ENCODE measurements at places on chromosomes 4 and X.

- no peak for DNase-seq
These were observed 1905.4 kb downstream of the C4orf33 start for GRCh38 chr4:131001371-131001770.

DNA sequence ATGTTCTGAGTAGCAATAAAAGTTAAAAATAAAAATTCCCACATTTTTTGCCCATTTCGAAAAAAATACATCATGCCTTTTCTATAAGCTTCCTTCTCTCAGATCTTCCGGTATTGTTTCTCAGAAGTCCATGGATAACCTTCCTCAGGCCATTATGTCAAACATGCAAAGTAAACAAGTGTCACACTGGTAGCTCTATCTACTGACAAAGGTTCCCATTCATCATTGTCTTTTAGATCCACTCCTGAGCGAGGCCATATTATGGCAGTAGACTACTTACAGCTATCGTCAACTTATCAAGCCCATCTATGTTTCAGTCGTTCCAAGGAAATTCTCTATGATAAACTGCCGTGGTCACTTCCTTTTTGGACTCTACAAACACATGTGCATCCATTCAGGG, 1068.2 kb downstream of the GLUD2 start:
- no peak for DNase-seq

GRCh38 chr4:100379583-100380105, 138.2 kb downstream of the EMCN start:
- DNase-seq = no peak

- no peak for DNase-seq
These were observed 242.8 kb upstream of the JADE1 start for GRCh38 chr4:128566693-128567092.

DNA sequence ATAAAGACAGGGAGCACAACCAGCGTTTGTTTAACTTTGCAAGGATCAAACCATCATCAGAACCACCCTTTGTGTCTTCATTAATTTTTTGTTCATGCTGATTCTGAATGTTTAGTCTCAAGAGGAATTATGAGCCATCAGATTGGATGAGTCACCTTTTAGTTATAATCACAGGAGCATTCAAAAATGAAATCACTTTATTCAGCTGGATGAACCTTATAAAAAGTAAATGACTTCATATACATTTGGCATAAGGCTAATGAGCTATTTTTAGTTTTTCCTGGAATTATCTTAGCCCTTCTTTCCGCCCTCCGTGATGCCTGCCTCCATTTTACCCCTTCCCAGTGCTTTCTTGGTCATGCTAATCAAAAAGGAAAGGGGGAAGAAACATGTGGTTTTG, 103.6 kb downstream of the SORBS2 start:
- no peak for DNase-seq

- peak; percentile 26 for DNase-seq
These were observed 545 bp downstream of the DOCK11 start for GRCh38 chrX:118495958-118496762.

DNA sequence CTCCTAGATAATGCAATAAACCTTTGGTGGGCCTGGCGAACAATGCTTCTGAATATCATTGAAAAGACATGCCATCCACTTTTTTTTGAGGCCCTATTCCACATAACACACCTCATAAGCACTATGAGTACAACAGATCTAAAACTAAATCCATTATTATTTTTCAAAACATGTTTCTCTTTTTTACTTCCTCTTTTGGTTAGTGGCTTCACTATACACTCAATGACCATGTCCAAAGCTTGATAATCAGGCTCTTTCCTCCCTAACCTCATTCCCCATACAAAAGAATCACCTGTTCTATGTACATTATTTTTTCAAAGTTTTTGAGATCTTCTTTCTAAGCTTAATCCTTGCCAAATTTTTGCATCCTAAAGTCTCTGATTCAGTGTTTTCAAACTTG, 20.4 kb upstream of the NPY2R start:
- DNase-seq = no peak

DNA sequence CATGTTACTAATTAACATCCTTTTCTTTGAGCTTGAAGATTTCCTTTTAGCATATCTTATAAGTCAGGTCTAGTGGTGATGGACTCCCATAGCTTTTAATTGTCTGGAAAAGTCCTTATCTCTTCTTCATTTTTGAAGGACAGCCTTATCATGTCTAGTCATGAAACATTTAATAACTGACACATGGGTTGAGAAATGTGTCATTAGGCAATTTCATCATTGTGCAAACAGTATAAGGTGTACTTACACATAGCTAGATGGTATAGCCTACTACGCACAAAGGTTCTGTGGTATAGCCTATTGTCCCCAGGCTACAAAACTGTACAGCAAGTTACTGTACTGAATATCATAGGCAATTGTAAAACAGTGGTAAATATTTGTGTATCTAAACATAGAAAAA, 34.5 kb upstream of the ALG13 start:
- no peak for DNase-seq

- no peak for DNase-seq
These were observed 62.2 kb upstream of the PRPS1 start for GRCh38 chrX:107565931-107566603.

GRCh38 chr4:16269240-16269639, 43.0 kb upstream of the TAPT1 start:
- no peak for DNase-seq

- DNase-seq = no peak
These were observed at the start of gene GPR78 for GRCh38 chr4:8580321-8581093. Gene GPR78, plus strand, starts transcription at chr4:8580392. Its CDS starts 591 bp downstream, at chr4:8580983.

DNA sequence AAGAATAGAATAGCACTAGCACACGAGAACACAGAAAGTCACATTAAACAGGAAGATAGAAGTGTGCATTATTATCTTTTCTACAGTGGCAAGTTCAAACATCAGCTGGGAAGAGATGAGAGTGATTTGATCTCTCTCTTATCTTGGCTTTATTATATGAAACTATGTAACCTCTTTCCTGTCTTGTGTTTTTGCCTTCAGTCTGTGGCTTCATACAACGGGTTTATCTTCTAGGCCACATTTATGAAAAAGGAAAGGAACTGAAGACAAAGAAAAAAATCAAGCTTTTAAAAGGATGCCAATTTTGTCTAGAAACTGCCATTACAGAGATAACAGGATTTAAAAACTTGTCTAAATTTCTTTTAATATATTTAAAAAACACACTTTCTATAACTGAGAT, 983.6 kb downstream of the RPA4 start:
- no peak for DNase-seq

DNA sequence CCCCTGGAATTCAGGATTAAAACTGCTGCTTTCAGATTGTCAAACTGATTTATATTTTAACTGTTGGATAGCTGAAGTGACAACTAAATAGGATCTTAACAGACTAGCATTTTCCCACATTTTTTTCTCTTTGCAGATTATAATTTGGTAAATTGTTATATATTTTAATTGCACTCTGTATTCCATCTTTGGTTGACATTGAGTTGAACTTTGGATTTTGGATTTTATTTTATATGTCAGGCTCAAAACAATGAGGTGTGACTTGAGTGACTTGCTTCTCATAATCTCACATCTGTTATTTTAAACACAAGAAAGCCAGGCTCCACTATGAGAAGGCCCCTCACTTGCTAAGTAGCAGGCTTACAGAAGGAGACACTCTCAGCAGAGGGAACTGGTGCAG, 38.1 kb downstream of the NAA11 start:
- no peak for DNase-seq

DNA sequence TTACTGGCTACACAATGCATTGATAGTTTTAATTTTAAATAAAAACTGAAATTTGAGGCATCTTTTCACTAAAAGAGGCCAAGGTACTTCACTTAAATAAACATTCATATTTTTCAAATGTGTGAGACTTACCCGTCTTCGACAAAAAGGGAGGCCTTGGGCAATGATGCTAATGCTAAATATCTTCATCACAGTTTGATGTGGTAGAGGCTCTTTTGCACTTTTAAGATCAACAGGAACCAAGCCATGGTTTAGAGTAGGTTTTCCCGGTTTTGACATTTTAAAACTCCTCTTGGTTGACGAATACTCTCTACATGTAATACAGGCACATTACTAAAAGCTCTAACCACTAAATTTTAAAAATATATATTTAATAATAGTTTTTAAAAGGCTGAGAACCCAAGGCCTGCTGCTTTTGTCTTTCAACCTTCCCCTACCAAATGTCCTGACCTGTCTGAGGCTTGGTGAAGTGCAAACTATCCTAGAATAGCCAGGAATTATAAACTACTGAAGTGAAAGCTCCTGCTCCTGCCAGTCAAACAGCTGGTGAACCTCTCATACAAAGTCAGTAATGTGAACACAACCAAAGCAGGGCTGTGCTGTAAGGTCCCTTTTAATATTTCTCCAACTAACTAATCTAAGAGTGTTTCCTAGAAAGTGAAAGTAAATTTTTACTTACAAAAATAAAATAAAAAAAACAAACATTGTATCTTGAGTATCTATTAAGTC, 153.7 kb downstream of the FBXW7 start:
- DNase-seq = no peak

Data from GM18507 (cell line).